ENCODE measurements at places on chromosomes 4 and X.

DNA sequence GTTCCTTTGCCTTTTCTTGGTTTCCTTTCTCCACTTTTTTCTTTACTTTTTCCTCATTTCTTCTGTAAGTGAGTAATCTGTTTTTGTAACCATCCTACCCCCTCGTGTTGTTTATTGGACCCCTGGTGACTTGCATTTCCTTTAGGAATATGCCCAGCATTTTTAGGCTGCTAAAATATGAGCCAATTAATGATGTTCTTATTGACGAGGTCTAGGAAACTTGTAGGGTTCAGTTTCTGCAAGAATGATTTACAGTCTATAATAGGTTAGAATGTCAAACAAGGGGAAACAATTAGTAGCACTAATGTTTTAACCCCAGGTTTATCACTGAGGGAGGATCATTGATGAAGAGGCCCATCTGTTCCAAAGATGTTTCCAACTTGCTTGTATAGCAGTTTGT is 79.0 kb downstream of the CPE start:
- DNase-seq: no peak

GRCh38 chrX:110924871-110925270 is 129.3 kb upstream of the CHRDL1 start:
- DNase-seq: no peak

DNA sequence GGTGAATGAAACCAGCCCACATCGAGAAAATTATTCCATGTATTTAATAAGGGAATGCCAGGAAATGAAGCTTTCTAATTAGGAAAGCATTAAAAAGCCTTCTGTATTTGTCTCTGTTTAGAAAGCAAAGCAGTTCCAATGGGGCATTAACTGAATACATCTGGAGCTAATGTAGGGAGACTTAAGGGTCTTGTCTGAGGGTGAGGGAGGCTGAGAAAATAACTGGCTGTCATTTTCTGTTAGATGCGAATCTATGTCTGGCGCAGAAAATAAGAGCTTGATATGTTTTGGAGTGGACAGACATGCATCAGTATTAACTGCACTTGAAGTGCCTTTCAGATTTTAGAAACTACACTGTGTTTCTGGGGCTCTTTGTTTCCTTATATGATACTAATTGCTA is 111.3 kb downstream of the KLHL8 start:
- no peak for DNase-seq

DNA sequence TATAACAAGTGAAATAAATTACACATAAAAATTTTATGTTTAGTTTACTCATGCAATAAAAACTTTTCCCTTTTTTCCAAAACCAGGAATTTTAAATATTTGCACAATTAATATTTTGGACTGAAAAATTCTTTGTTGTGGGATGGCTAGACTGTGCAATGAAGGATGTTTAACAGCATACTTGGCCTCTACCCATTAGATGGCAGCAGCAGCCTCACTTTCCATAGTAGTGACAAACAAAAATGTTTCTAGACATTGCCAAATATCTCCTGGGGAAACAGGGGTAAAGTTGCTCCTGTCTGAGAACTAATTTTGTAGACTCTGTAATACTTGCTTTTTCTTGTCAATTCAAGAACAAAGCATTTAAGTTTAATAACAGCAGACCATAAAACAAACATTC is 49.8 kb downstream of the SCLT1 start:
- no peak for DNase-seq

- DNase-seq: no peak
Observed at GRCh38 chr4:168993714-168994510, 16.1 kb downstream of the CBR4 start.

- DNase-seq: no peak
Observed at GRCh38 chr4:99447513-99447912, 12.4 kb upstream of the ADH7 start.

DNA sequence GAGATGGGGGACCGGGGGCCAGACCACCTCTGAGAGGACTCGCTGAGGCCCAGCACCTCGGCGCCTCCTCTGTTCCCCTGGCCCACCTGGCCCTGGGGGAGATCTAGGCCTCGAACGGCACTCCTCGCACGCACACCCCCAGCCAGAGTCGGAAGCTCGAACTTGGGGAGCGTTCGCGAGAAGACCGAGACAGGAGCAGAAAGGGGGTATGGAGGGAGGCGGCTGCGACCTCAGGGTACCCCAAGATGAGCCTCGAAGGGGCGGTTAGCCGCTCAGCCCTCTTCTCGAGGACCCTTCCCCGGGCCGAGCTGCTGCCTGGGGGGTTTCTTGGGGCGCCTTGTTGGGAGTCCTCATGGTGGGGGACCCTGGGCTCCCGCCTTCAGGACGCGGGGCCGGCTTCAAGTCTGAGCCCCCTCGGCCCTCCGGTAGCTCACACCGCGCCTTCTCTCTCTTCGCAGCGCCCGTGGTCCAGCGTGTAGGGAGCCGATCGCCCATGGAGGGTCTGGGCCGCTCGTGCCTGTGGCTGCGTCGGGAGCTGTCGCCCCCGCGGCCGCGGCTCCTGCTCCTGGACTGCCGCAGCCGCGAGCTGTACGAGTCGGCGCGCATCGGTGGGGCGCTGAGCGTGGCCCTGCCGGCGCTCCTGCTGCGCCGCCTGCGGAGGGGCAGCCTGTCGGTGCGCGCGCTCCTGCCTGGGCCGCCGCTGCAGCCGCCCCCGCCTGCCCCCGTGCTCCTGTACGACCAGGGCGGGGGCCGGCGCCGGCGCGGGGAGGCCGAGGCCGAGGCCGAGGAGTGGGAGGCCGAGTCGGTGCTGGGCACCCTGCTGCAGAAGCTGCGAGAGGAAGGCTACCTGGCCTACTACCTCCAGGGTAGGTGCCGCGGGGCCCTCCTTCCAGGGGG is 706 bp downstream of the DUSP9 start:
- DNase-seq: no peak

- DNase-seq: no peak
Observed at GRCh38 chr4:3865986-3866812, 100.0 kb downstream of the ADRA2C start.

- no peak for DNase-seq
Observed at GRCh38 chr4:98689507-98690174, 31.2 kb upstream of the TSPAN5 start.

GRCh38 chr4:169071747-169072146 is 61.7 kb upstream of the CBR4 start:
- no peak for DNase-seq

DNA sequence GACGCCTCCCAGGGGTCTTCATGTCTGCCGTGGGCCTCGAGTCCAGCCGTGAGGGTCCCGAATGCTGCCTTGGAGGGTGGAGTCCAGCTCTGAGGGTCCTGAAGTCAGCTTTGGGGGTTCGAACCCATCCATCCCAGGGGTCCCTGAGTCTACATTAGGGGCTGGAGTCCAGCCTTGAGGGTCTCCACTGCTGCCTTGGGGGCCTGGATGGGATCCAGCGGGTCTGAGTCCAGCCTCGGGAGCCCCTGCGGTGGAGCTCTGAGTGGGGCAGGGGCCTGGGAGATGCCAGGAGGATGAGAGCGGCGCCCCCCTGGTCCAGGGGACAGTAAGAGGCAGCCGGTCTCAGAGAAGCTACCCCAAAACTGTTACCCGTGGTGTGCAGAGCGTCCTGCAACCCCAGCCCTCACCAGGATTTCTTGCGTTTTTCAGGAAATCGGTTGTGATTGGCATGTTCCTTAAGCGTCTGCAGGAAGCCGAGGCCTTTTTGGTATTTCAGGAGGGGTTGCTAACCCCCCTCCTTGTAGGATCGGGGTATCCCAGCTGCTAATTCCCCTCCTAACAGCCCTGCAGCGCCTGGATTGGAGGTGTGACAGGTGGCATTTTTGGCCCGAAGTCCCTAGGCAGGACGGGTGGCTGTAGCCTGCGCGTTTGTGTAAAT is 1.7 kb upstream of the GTPBP6 start:
- no peak for DNase-seq

GRCh38 chrX:22203186-22203585 is 69.5 kb upstream of the CBLL2 start:
- no peak for DNase-seq

GRCh38 chr4:128766781-128767180 is 42.7 kb upstream of the JADE1 start:
- DNase-seq: no peak

- DNase-seq: no peak
Observed at GRCh38 chr4:60744767-60745166, 455.4 kb upstream of the ADGRL3 start.

DNA sequence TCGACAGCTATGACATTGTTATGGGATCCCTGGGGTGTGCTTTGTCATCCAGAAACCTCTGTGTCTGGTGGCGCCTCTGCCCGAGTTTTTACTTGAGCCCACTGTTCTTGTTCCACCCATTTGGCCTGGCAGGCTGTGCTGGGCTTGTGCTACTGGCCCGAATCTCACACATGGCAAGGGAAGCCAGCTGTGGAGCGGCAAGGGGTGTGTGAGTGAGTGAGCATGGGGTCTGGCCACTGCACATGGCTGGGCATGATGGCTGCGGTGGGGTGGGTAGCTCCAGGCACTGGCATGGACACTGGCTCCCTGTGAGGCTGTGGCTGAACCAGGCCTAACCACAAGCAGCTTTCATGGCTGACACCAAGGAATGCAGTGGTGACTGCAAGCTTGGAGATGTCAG is 89.2 kb downstream of the DACH2 start:
- DNase-seq: no peak

- DNase-seq: no peak
Observed at GRCh38 chr4:86556791-86557415, 37.2 kb upstream of the PTPN13 start.

GRCh38 chr4:37597034-37597433 is 89.1 kb downstream of the RELL1 start:
- DNase-seq: no peak

- DNase-seq: no peak
Observed at GRCh38 chr4:53147711-53148110, 218.2 kb downstream of the SCFD2 start.

- DNase-seq: no peak
Observed at GRCh38 chrX:110381216-110381615, 22.6 kb downstream of the RTL9 start.

GRCh38 chrX:39002466-39002865 is 201.2 kb downstream of the MID1IP1 start:
- DNase-seq: no peak

DNA sequence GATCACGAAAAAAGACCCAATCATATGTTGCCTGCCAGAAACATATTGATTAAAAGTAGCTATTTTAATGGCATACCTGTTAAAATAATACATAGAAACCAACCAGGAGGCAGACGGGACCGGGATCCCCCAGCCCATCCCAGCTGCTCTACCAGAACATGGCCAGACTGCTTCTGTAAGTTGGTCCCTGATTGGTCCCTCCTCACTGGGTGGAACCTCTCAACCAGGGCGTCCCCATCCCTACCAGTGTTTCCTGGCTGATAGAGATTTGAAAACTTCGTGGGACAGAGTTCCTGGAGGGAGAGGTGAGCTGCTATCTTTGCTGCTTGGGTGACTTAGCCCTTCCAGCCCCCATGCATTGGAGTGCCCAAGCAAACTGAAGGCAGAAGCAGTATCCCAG is 256.2 kb downstream of the TRAM1L1 start:
- no peak for DNase-seq

DNA sequence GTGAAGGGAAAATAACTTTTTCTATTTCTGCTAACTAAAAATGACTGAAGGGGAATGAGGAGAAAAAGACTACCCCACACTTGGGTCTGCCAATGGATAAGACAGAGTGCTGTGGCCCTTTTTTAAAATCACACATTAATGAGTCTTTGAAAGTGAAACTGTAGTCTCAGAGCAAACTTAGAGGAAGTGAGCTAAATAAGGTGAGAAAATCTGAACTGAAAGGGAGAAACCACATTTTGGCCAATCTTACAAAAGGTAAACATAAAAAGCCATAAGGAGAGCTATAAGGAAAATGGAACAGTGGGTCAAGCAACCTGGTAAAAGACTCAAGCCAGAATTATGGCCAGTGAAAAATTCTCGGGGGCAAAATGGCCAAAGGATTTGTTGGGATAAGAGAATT is 755.1 kb upstream of the IGFBP7 start:
- DNase-seq: no peak

- no peak for DNase-seq
Observed at GRCh38 chr4:109177096-109177810, 125.2 kb downstream of the COL25A1 start.

- DNase-seq: no peak
Observed at GRCh38 chr4:898869-899555, 33.1 kb downstream of the GAK start.

DNA sequence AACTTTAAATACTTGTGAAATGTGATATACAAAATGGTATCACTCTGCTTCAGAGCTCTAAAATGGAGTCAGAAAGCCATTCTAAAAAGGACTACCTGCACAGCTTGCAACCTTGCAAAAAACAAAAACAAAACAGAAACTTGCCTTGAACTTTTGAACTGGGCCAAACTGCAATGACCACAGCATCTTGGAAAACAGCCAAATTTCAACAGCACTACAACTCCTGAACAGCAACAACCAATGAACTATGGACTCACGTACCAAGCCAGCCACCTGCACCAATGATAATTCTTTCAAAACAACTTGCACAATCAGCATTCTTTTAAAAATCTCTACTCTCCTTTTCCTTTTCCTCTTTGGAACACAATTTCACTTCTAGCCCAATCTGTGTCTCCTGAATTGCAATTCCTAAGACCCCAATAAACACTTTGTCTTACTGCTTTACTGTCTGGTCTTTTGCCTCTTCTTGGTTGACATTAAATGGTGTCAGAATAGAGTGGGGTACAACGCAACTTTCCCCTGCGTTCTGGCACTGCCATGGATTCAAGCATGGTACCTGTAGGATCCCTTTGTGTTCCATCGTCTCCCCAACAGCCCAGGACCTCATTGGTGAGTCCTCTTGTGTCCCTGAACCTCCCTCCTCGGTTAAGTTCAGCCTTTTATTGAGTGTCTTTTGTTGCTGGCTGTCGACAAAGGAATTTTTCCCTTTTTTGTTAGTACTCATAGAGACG is 35.7 kb upstream of the FMR1 start:
- no peak for DNase-seq

DNA sequence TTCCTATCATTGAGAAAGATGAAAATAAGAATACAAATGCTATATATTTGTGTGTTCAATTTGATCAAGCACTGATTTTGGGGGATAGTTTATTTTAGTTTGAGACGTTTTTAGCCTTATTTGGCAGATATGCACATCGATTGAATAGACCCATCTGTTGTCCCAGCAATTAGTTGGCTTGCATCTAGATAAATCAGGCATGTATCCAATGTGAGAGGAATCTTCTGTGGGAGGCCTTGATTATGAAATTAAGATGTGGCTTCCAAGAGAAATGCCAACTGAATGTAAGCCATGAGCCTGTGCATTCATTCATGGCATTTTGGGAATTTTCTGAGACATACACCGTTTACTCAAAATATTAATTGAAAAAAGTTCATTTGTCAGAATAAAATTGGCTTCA is 623.1 kb downstream of the TECRL start:
- DNase-seq: no peak

- DNase-seq: no peak
Observed at GRCh38 chr4:125497861-125498260, 183.1 kb downstream of the FAT4 start.

DNA sequence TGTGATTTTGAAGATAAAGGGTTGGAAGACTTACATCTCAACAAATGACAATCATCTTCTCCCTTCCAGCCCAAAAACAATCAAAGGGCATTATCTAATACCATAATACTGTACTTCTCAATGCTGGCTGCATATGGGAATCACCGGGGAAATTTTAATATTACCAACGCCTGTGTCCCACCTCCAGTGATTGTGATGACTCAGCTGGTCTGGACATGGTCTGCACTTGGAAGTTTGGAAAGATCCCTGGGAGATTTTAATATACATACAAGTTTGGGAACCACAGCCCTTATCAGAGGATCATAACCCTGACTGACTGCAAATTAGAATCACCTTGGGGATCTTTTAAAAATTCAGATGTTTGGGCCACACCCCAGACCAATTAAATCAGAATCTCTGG is 29.9 kb downstream of the ARL13A start:
- no peak for DNase-seq

- no peak for DNase-seq
Observed at GRCh38 chrX:108250654-108251579, 159.3 kb downstream of the ATG4A start.

Data from NT2/D1 (cell line).